ENCODE measurements at places on chromosomes 5 and 9. TPM values are rescaled to one million over a fixed set of nuclear protein-coding genes. Genes with fewer than 3 reads are reported as not detected.

LECT2 gene
- not detected for total RNA-seq

DOCK8 gene
- total RNA-seq, result 4.4 TPM

TXNDC8 gene
- total RNA-seq, result not detected

POLR3G gene
- 7.8 TPM for total RNA-seq

SLC36A3 gene
- total RNA-seq, result not detected

- H3K27ac ChIP-seq, result no peak overlapping the region
- H3K27me3 ChIP-seq, result no peaks in the 10 kb centered on the region
- no peak for DNase-seq
- H3K36me3 ChIP-seq, result no peaks in the 10 kb centered on the region
Measured at GRCh38 chr5:117327511-117327910, 752.9 kb upstream of the SEMA6A start.

DNA sequence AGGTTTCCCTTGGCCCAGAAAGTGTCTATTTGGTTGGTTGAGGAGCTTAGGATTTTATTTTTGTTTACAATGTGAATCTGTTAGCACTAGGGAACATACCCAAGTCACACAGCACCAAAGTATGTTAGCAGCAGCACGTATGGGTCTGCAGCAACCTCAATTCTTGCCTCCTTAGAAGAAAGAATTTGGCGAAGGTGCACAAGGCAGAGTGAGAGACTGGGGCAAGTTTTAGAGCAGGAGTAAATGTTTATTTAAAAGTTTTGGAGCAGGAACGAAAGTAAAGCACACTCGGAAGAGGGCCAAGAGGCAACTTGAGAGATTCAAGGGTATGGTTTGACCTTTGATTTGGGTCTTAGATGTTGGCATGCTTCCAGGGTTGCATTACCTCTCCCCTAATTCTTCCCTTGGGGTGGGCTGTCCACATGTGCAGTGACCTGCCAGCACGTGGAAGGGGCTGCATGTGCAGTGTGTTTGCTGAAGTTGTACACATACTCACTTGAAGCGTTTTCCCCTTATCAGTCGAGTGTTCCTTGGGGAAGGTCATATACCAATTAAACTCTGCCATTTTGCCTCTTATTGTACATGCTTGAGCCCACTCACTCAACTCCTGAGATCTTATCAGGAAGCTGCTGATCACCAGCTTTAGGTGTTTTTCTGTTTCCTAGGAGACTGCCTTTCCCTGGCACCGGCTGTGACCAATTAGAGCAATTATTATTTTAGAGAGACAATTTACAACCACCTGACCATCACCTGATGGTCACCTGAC lies 64.9 kb upstream of the SHC3 start:
- no peaks in the 10 kb centered on the region for H3K36me3 ChIP-seq
- no peak overlapping the region for H3K27ac ChIP-seq
- H3K4me3 ChIP-seq, result no peak overlapping the region
- peaks cover 2% of the 10 kb centered on the region for H3K27me3 ChIP-seq

- no peak overlapping the region for H3K4me3 ChIP-seq
- H3K36me3 ChIP-seq, result peaks cover 2% of the 10 kb centered on the region
Measured at GRCh38 chr9:120416781-120417427, 163.1 kb downstream of the CDK5RAP2 start.

GRCh38 chr5:50874306-50875001 lies 208.0 kb downstream of the PARP8 start:
- no peak overlapping the region for H3K4me3 ChIP-seq
- H3K36me3 ChIP-seq, result no peaks in the 10 kb centered on the region
- DNase-seq, result no peak
- H3K4me1 ChIP-seq, result no peaks in the 10 kb centered on the region

DNA sequence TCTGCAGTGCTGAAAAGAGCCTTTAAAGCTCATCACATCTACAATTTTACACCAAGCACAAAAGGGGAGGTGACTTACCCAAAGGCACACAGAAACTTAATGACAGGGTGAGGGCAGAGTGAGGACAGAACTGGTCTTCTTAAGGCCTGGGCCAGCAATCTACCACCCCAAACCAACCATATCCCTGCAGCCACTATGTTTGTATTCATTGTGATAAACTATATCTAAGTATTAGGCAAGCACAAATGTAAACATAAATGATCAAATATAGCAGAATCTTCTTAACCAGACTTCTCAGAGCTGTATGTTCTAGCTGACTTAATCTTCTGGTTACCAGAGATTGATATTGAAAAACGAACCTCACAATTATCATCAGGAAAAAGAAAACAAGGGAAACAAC lies 47.9 kb upstream of the RNF38 start:
- no peaks in the 10 kb centered on the region for H3K36me3 ChIP-seq
- H3K4me1 ChIP-seq, result no peaks in the 10 kb centered on the region
- H3K27me3 ChIP-seq, result no peaks in the 10 kb centered on the region
- no peak overlapping the region for H3K4me3 ChIP-seq

DNA sequence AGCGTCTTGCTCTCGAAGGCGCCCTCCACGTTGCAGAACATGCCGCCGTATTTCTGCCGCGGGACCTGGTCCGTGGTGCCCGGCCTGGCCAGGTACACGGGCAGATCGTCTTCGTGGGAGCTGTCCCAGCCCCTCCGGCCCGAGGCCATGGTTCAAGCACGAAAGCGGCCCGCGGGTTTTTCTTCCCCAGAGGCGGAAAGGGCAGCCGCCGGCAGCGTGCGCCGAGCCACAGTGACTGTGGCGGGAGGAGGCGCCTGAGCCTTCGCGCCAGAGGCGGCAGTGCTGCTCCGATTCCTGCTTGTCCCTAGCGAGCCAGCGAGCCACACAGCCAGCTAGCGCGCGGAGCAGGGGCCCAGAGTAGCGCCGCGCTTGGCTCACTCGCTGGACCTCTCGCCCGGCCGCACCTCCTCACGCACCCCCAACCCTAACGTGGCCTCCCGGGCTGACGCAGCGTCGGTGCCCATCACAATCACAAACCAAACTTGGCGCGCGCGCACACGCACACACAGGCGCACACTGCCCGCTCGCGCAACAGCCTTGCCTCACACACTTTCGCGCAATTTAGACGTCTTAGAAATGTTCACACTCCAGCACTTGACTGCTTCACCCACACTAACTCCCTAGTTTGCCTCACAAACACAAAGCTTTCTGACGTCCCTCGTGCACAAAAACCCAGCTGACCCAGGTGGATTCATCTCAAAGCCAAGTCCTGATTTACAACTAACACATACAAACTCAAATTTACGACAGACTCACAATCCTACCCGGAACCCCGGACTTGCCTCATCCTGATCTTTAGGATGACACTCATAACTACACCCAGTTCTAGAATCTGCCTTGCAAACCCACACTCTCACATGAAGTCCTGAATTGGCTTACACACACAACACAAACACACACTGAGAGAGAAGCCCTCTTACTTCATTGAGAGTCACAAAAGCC lies at the start of gene DPYSL3:
Gene DPYSL3, minus strand, starts transcription at position 359 of the 942 bp plus-strand sequence. Its CDS starts 210 bp downstream, at position 149.
- H3K4me3 ChIP-seq, result peak within 1 kb of the TSS; percentile 78
- H3K27ac ChIP-seq, result peak within 1 kb of the TSS; percentile 69
- H3K4me1 ChIP-seq, result peaks cover 14% of the 10 kb centered on the region
- DNase-seq, result peak; percentile 73
- no peaks in the 10 kb centered on the region for H3K36me3 ChIP-seq

DNA sequence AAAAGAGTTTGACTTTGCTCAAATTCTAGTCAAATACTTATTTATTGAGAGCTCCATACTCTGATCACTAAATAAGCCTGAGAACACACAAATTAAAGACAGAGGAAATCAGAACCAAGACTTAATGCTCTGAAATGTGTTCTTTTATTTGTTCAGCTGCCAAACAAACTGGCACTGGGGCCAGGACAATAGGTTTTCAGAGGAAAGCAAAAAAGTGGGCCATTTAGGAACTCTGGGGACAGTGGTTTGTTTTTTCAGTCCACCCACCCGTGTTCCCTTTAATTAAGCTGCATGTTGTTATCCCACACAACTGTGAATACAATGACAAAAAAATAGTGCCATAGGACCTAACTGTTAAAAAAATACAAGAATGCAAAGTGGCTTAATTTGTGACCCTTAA lies 95.4 kb upstream of the RETREG1 start:
- H3K27ac ChIP-seq, result no peak overlapping the region
- H3K36me3 ChIP-seq, result peaks cover 35% of the 10 kb centered on the region
- no peaks in the 10 kb centered on the region for H3K27me3 ChIP-seq
- peaks cover 10% of the 10 kb centered on the region for H3K4me1 ChIP-seq

GRCh38 chr9:2889023-2889422 lies 45.1 kb upstream of the PUM3 start:
- H3K27me3 ChIP-seq, result no peaks in the 10 kb centered on the region
- H3K27ac ChIP-seq, result no peak overlapping the region
- DNase-seq, result no peak
- H3K4me3 ChIP-seq, result no peak overlapping the region
- no peaks in the 10 kb centered on the region for H3K4me1 ChIP-seq
- no peaks in the 10 kb centered on the region for H3K36me3 ChIP-seq

GRCh38 chr9:95061916-95062595 lies 255.5 kb downstream of the FANCC start:
- no peak for DNase-seq
- H3K27ac ChIP-seq, result no peak overlapping the region
- H3K27me3 ChIP-seq, result no peaks in the 10 kb centered on the region
- H3K4me1 ChIP-seq, result peaks cover 34% of the 10 kb centered on the region

DNA sequence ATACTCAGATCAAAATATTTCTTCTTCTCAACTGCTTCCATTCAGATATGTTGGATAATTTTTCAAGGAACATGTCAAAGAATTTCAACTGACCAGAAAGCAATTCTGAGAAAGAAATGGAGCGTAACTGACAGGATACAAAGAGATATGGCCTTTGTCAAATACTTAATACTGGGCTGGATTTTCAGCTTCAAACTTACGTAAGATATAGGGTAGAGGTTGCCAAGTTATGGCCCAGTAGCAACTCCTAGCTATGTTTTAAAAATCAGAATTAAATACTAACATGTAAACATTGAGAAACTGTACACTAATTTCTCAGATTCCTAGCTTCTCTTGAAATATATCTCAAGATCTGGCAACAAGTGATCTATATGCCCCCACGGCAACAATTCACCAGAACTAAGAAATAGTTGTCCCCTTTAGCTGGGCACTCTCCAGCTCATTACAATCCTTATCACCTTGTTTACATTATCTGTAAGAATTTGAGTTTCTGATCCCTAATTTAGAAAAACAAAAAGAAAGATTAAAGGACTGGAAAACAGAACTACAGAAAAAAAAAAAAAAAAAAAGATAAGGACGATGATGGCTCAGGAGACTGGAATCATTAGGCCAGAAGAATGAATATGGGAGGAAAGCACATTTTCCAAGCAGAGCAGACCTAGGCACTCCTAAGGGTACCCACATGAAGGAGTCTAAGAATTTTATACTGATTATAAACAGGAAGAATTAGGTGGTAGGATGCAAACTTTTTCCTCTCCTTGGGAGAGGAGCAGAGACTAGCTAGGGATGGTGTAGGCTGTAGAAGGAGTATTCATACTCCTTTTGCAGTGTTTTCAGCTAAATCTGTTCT lies 23.0 kb downstream of the INIP start:
- DNase-seq, result no peak
- no peak overlapping the region for H3K27ac ChIP-seq
- H3K36me3 ChIP-seq, result peaks cover 14% of the 10 kb centered on the region
- H3K4me3 ChIP-seq, result no peak overlapping the region
- no peaks in the 10 kb centered on the region for H3K4me1 ChIP-seq
- H3K27me3 ChIP-seq, result no peaks in the 10 kb centered on the region

DNA sequence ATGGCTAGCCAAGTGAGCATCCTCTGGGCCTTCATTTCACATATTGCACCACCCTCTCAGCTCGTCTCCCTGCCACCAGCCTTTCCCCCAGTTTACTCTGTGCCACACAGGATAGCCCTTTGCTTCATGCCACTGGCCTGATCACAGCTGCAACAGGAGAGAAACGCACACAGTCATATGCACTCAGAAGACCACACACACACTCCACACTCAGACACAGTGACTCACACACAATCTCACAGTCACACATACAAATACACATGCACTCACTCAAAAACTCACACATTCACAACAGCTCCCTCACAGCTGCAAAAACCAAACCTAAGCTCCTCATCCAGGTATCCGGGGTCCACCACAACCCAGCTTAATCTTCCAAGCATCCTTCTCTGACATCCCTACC lies 38.7 kb downstream of the TTC39B start:
- H3K27ac ChIP-seq, result no peak overlapping the region
- H3K36me3 ChIP-seq, result no peaks in the 10 kb centered on the region
- no peaks in the 10 kb centered on the region for H3K27me3 ChIP-seq

DNA sequence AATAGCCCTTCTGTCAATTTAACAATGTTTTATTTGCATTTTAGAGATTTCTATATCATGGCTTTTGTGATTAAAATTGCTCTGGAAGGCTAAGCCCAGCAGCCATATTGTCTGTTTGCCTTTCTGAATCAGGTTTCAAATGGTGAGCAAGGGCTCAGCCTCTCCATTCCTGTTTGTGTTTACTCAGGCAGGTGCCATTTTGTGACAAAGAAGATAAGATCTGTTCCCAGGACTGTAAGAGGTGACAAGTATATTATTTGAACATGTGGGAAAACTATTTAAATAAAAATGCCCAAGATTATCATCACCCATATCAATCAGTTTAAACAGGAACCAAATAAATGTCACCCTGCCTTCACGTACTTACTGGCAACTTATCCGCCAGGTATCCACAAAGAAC lies 641.3 kb upstream of the KLF4 start:
- H3K4me1 ChIP-seq, result no peaks in the 10 kb centered on the region
- no peaks in the 10 kb centered on the region for H3K27me3 ChIP-seq
- no peak overlapping the region for H3K27ac ChIP-seq
- no peak for DNase-seq

DNA sequence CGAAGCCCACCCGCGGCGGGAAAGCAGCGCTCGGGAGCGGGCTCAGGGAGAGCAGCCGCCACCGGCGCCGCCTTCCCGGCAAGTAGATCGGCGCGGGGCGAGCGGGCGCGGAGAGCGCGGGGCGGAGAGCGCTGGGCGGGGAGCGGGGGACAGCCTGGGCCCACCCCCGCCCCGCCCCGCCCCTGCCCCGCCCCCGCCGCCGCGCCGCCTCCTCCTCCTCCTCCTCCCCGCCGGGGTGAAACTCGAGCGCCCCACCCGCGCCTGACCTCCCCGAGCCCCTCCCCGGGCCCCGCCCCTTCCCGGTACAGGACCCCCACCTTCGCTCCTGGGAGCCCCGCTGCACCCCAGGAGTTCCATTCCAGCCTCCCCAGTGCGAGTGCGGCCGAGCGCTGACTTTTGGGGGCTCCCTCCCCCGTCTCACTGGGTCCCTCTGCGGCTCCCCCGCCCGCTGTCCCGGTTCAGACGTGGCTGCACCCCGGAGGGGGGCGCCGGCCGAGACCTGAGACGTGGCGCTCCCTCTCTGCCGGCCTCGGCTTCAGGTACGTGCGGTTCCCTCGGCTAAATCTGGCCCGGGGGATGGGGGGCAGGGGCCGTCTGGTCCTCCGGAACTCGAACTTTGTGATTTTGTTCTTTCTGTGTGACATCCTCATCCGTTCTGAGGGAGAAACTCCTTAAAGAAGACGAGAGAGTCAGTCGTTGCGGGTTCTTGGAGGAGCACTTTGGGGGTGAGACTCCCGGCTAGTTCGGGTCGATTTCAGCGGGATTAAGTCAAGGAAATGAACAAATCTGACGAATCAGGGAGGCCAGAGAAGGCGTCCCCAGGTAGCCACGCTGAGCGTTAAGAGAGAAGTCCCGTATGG lies at the start of gene SEMA5A:
Gene SEMA5A, minus strand, starts transcription at position 84 of the 860 bp plus-strand sequence. CDS start 166,129 bp downstream, outside the sequence.
- peaks cover 26% of the 10 kb centered on the region for H3K36me3 ChIP-seq
- peak within 1 kb of the TSS; percentile 96 for H3K27ac ChIP-seq
- peak within 1 kb of the TSS; percentile 95 for H3K4me3 ChIP-seq
- H3K27me3 ChIP-seq, result no peaks in the 10 kb centered on the region
- H3K4me1 ChIP-seq, result peaks cover 6% of the 10 kb centered on the region
- peak; percentile 42 for DNase-seq

All from astrocyte (in vitro differentiated cells and primary cell).